ENCODE measurements at places on chromosomes 7 and 10.

GRCh38 chr10:30694518-30695228 lies 65.1 kb upstream of the LYZL2 start:
- DNase-seq: no peak

- no peak for DNase-seq
Measured at GRCh38 chr7:74215921-74216320, 6.1 kb downstream of the LAT2 start.

DNA sequence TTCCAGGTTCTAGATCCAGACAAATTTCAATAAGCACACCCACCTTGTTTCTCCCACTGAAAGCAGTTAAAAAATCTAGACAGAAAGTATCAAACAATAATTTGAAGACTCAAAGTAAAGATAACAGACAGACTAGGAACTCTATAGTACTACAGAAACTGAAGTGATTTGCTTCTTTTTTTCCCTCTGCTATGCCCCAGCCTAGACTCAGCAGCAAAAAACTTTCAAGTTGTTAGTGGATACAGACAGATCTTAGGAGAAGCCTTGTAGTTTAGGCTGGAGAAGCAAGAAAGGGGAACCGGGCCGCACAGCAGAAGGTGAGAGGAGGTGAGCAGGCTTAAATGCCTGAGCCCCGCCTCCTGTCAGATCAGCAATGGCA lies 65.1 kb downstream of the IGF2BP3 start:
- no peak for DNase-seq

- no peak for DNase-seq
Measured at GRCh38 chr7:158758586-158759244, 54.1 kb upstream of the NCAPG2 start.

GRCh38 chr10:49109669-49110340 lies 5.5 kb downstream of the VSTM4 start:
- DNase-seq: peak; percentile 2

- DNase-seq: no peak
Measured at GRCh38 chr7:1689311-1689710, 19.2 kb downstream of the ELFN1 start.

DNA sequence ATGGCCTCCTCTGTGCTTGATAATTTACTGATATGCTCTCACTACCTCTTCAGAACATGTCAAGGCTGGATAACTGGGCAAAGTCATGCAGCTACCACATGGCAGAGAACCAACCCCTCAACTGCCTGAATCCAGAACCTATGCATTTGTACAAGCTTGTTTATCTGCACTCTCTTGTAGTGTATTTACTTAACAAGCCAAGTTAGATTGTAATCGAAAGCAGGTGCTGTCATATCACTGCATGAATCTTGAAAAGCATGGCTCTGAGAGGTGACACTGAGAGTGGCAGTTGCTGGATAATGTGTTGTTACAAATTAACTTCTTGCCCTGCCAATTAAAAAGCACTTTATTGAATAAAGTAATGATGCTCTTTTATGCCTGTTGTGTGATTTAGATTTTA lies 588.6 kb downstream of the NRG3 start:
- no peak for DNase-seq

DNA sequence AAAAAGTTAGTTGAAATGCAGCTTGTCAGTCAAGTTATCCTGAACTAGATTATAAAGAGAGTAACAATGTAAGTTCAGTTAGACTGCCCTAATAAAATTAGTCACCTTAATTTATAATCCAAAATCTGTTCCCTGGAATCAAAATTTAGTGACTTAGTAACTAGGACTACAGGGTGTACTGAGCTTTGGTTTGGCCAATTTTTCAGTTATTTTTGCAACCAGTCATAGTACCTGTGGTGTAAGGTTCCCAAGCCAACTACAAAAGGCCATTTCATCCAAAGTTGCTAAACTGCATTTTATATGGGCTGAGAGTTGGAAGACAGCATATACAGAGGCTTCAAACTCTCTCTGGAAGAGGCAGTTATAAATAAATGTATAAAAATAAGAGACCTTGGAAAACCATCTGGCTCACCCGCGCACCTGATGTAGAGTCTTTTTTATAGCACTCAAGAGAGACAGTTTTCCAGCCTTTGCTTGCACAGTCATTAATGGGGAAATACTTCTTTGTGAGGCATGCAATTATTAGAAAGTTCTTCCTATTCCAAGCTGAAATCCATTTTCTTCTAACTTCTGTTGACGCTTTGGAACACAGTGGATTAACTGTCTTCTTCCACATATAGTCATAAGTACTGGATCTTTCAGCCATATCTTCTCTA lies 59.2 kb downstream of the PUS7 start:
- no peak for DNase-seq

- DNase-seq: no peak
Measured at GRCh38 chr10:16945593-16945992, 128.4 kb upstream of the RSU1 start.

- no peak for DNase-seq
Measured at GRCh38 chr10:36116731-36117130, 474.6 kb upstream of the FZD8 start.

DNA sequence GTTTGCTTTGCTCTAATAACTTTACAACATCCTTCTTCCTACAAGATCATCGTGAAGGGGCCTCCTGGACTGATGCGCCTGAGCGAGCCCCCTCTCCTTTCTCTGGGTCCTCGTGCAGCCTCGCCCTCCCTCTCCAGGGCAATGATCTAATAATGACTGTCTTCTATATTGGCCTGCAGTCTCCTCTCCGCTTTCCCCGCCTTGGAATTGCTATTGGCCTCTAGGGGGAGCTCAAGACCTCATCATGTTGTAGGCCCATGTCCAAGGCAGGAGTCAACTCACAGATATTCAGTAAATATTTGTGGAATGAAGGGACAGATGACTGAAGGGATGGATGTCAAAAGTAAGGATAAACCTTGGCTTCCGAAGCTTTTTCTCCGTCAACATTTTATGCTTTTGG lies 1180.3 kb downstream of the TYW1 start:
- DNase-seq: peak; percentile 59

GRCh38 chr7:129779602-129780256 lies 168.2 kb downstream of the NRF1 start:
- DNase-seq: no peak

DNA sequence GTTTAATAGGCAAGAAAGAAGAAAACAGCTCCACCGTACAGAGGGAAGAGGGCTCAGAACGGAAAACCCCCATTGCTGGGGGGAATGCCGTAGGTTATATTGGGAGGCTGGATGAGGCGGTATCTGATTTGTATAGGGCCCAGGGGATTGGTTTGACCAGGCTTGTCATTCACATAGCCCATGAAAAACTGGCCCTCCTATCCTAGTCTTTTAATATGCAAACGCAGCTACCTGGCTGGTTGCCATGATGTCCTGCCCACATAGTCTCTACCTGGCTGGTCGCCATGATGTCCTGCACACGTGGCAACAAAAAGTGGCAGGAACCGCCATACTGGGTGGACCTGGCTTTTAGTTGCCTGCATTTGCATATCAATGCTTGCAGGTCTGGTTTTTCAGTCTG lies 84.7 kb downstream of the AUTS2 start:
- DNase-seq: no peak

GRCh38 chr10:103111031-103111917 lies 81.8 kb downstream of the NT5C2 start:
- peak; percentile 31 for DNase-seq

DNA sequence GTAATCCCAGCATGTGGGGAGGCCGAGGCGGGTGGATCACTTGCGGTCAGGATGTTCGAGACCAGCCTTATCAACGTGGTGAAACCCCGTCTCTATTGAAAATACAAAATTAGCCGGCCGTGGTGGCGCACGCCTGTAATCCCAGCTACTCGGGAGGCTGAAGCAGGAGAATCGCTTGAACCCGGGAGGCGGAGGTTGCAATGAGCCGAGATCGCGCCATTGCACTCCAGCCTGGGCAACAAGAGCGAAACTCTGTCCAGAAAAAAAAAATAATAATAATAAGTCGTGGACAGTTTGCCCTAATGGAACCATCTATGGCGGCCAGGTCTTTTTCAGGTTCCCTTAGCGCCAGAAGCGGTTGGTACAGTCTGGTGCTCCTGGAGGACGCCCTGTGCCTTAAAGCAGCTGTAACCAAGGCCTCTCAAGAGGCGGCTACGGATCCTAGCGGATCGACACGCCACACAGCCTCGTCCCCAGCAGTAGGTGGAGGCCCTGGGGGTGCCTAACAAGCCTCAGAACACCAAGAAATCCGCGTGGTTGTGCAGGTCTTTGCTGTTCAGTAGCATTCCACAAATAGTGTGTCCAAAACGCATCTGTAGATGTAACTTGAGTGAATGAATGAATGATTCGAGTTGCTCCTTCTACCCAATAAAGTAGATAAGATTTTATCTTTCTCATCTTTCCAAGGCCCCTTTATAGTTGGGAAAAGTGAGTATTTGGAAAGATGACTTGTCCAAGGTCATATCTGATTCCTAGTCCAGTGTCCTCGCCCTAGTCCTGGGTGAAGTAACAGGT lies 982 bp downstream of the PGAM1 start:
- DNase-seq: no peak

DNA sequence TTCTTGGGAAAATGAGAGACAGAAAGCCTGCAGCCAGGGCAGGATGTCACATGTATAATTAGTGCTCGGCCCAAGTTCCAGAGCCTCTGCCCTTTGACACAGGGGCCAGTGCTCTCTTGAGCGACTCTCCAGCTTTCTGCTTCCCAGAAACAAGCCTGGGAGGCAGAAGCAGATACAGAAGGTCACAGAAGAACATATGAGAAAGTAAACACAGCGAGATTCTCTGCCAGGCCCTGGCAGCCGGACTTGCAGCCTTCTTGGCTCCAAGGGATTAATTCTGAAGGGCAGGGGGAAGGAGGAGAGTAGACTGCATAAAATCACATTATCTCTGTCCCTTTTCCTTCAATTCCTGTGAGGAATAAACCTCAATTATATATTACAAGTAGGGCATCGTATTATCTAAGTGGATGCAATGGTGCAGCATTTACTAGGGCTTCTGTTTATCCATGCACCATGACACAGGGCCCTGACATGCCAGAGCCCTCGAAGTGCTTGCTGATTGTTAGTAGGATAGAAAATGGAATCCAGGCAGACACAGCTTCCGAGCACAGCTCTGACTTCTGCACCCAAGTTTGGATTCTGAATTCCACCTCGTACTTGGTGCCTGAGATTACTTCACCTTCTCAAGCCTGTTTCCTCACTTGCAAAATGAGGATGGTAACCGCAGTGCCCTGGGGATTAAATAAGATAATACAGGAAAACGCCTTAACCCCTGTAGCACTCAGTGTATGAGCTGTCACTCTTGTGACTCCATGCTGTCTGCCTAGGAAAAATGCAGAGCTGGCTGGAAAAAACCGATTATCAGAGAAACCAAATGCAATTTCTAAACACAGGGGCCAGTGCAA lies 536.5 kb downstream of the TNS3 start:
- no peak for DNase-seq

DNA sequence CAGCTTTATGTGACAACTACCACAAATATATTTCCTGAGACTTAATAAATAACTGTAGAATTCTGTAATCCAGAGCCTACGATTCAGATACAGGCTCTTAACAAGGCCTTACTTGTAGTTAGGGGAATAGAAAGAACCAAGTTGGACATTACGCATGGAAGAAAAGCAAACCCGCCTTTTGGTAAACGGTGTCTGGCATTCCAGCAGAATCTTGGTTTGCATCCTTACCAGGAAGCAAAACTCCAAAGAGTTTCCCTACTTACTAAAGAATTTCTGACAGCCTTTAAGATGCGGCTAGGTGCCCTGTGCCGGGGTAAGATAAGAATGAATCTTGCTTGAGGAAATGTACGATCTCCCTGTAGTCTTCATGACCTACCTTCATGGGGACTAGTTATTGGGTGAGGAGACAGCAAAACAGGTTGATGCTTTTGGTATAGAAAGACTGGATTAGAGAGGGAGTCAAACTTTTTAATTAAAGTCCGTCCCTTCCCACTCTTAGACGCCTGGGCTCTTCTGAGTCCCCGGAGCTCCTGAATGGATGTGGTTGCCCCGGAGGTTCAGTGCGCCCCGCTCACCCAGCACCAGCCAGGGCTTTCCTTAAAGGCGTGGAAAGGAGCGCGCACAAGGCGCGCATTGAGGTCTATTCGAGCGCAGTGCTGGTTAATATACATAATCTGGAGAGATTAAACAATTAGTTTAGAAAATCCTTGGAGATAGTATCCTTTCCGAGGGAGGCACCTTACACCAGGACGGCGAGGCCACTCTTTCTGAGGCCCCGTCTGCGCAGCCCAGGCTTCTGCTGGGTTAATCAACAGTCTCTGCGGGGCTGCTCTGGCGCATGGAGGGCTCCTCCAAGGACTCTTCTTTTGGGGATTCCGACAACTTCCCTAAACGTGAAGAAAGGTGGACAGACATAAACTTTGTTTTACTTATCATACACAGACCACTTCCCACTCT lies 11.5 kb downstream of the PTF1A start:
- DNase-seq: no peak

- peak; percentile 41 for DNase-seq
Measured at GRCh38 chr10:58666024-58666423, 153.4 kb downstream of the BICC1 start.

GRCh38 chr10:96263669-96264068 lies 7.7 kb downstream of the BLNK start:
- DNase-seq: no peak

GRCh38 chr10:22605168-22605567 lies 109.2 kb downstream of the PIP4K2A start:
- peak; percentile 88 for DNase-seq

GRCh38 chr7:49513911-49514310 lies 259.5 kb upstream of the VWC2 start:
- DNase-seq: no peak

GRCh38 chr10:15802375-15802949 lies 57.8 kb downstream of the MINDY3 start:
- no peak for DNase-seq

DNA sequence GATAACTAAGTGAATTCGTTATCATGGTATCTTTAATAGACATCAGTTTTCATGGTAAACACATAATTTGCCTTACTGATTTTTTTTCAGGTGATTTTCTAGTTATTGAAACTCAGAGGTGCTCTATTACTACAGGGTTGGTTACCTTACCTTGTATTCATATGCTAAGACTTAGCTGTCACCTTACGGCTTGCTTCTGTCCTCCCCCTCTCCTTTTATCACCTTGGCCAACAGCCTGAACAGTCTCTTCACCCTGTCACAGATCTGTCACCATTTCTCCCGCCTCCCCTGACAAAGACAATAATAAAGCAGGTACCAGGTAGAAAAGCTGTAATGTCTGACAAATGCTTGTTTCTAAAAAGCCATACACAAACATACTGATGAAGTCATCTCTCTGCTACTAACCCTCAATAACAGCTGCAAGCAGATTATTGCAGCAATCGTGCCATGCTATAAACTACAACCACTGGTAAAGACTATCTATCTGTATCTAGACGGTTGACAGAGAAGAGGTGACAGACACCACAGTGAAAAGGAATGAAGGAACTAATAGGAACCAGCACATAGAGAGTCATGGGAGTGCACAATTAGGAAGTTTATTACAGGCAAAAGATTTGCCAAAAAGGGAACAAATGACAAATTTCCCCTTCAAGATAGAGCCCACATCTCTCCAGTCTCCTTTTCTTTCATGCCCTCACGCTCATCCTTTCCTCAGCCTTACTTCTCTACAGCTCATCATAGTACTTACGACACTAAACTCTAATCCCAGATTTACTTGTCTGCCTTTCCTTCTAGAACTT lies 57.2 kb downstream of the ARHGAP12 start:
- DNase-seq: no peak

GRCh38 chr10:42879380-42880254 lies 97.0 kb downstream of the BMS1 start:
- DNase-seq: no peak

All from astrocyte (in vitro differentiated cells and primary cell).